NCI-H510A treated with DMSO at 0.1 percent for 48 hours (cell line): ENCODE measurements at places on chromosomes 5 and 9.

GRCh38 chr5:143646961-143647360, 165.0 kb upstream of the HMHB1 start:
- peak; percentile 57 for DNase-seq

GRCh38 chr5:32207355-32207634, 33.2 kb upstream of the GOLPH3 start:
- no peak for DNase-seq

DNA sequence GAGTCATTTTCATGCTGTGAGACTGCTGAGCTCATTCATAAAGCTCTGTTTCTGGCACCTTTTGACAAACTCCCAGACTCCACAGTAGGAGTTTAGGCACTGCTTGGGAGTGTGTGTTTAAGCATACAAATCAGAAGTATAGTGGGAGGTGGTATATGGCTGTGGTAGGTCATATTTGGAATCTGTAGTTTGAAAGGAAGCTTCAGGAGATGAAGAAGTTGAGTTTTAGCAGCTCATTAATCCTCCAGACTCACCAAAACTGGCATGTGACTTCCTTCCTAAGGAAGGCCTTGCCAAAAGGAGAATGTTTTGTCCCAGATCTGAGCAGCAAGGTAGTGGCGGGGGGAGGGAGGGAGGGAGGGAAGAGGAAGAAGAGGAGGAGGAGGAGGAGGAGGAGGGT, 52.8 kb downstream of the SAXO1 start:
- DNase-seq = no peak

DNA sequence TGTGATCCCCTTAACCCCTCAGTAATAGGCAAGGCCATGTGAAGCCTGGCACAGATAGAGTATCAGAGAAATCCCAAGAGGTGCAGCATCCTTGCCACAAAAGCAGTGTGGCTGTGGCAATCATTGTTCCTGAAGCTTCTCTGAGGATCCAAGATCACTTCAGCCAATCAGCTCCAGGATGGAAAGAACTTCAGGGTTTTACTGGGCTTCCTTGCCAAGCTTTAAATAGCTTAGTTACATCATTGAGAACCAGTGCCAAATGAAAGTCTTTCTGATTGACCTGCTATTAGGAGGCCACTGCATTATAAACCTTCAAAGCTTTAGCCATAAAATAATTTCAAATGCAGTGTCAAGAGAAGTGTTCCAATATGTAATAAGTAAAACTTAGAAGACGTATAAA, 430.6 kb downstream of the PIK3R1 start:
- DNase-seq = no peak

- no peak for DNase-seq
Measured at GRCh38 chr5:171888051-171888481, 102.4 kb downstream of the SMIM23 start.

GRCh38 chr9:82170866-82171265, 182.3 kb downstream of the SPATA31D1 start:
- DNase-seq = no peak
